ENCODE measurements at places on chromosomes 2 and 18.

- DNase-seq: no peak
These were observed 248.8 kb downstream of the HNMT start for GRCh38 chr2:138213084-138213483.

DNA sequence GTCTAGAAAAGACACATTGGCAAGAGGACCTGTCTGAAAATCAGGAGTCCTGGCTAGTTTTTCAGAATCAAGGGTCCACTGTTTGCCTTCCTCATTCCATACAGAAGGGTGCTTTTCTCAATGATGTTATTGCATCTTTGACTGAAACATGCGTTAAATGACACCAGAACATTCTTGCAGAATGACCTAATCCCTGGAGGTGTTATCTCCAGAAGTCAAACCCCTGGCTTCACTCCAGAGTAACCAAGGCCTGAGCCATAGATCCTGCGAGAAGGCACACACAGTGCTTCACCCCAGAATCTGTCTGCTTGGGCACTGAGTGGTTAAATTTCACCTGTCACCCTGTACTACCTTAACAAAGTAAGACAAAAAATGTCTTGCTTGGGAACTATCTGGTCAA, 1055.2 kb upstream of the FANCL start:
- DNase-seq: no peak

GRCh38 chr2:240914645-240915525, 8.7 kb downstream of the CROCC2 start:
- DNase-seq: no peak

DNA sequence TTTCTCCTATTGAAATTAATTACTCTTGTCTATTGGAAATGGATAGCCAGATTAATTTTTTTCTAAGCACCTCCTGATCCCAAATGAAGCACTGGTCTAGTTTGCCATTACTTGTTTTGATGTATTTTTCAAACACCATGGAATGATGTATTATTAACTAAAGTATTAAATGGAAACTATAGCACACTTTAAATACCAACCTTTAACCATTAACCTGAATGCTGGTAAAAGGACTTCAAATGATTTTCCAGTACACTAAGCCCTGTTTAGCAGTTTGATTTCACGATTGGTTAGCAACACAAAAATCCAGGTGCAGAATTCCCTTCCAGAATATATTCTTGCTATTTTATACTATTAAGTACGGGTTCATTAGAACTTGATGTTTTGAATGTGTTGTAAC, 37.3 kb downstream of the COL4A3 start:
- DNase-seq: no peak

GRCh38 chr2:196406-196805, 67.4 kb downstream of the SH3YL1 start:
- no peak for DNase-seq

GRCh38 chr2:239438995-239439753, 38.4 kb upstream of the HDAC4 start:
- DNase-seq: no peak

DNA sequence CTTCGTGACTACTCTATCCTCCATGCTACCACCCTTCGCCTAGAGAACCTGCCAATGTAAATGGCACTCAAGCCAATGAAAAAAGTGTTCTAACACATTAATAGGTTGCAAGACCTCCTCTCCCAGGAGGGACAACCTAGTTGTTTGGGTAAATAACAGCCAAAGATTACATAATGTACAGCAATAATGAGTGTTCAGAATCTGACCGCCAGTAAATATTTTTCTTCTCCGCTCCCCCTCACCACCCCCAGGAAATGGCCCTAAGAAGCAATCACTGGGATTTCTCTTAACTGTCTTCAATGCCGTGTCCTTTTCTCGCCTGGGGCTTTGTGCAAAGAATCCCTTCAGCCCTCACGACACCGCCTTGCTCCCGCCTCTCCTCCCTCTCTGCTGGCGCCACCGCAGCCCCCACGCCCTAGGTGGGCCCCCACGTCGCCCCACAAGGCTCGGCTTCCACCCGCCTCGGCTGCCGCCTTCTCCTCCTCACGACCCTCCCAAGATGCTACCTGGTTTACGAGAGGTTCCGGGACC, 458 bp downstream of the HYCC2 start:
- no peak for DNase-seq

GRCh38 chr2:134611316-134611715, 107.5 kb downstream of the TMEM163 start:
- no peak for DNase-seq

DNA sequence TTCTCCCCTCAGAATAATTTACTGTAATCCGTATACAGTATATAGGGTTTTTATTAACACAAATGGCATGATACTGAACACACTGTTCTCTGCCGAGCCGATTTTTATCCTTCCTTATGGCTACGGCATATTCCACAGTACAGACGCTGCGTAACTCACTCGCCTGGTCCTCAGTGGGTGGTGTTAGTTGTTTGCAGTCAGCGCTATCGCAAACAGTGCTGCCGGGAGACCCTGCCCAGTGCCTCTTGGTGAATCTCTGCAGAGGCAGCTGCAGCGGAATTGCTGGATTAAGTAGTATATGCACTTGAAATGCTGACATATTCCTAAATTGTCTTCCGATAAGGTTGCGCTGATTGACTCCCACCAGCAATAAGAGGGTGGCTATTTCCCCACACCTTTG, 73.9 kb downstream of the MARCO start:
- DNase-seq: no peak

DNA sequence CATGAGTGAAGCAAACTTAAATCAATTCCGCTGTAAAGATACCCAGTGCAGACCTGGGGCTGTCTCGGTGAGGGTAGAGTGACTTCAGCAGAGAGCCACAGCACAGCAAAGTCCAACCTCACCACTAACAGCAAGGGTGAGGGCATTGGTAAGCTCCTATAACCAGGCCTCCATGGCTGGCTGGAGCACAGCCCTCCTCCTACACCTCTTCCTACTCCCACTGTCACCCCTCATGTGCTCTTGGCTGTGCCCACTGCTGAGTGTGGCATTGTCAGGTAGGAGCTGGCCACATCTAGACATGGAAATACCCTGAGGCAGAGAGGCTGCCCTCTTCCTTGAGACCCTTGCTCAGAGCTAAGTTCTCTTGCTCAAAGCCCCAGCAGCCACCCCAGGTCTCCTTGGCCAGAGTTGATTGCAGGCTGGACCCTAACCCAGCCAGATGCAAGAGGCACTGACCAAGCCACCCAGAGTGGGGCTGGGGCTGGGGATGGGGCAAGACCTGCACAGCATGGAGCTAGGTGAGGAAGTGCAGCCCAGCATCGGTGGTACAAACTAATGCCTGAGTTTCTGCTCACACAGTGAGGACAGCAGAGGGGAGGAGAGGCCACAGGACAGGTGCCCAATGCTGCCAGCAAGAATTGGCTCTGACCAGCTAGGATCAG, 77.6 kb upstream of the RAB6C start:
- no peak for DNase-seq

- DNase-seq: no peak
These were observed 7.1 kb upstream of the STAMBP start for GRCh38 chr2:73821669-73822068.

GRCh38 chr2:225354281-225354774, 45.2 kb upstream of the NYAP2 start:
- DNase-seq: no peak

DNA sequence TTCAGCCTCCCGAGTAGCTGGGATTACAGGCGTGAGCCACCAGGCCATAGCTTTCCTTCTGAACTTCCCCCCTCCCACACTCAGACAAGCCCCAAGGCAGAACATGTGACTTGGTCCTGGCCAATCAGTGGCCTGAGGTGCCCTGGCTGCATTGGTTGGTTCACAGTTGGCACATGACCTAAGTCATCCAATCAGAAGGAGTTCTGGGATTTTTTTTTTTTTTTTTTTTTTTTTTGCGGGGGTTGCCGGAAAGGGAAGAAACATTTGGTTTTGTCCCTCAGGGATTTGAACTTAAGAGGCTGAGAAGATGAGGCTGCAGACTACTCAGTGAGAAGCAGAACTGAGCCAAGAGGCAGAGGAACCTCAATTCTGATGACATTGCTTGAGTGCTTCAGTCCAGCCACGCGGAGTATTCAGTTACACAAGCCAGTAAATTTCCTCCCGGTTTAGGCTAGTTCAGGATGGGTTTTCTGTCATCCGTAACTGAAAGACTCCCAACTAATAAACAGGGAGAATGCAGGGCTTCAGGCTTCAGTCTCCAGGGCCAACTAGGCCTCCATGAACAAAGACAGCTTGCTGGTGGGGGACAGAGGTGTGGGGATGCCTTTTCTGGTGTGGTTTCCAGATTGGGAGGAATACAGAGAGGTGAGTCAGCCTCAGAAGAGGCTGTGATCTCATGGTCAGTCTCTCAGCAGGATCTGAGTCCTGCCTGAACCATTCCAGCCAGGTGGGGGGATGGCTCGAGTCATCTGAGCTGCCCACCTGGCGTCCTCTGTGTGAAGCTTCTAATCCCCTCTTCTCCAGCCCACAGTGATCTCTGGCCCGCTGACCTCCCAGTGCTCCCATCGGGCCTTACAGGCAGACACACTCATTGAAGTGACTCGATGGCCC, 9.2 kb downstream of the PTMA start:
- peak; percentile 38 for DNase-seq

GRCh38 chr2:73162856-73163391, 39.5 kb upstream of the NOTO start:
- DNase-seq: no peak

GRCh38 chr2:101147971-101148370, 3.2 kb downstream of the TBC1D8 start:
- DNase-seq: no peak

- no peak for DNase-seq
These were observed 25.8 kb downstream of the SPEG start for GRCh38 chr2:219460424-219460926.

GRCh38 chr18:10286580-10287150, 167.8 kb upstream of the APCDD1 start:
- DNase-seq: no peak

DNA sequence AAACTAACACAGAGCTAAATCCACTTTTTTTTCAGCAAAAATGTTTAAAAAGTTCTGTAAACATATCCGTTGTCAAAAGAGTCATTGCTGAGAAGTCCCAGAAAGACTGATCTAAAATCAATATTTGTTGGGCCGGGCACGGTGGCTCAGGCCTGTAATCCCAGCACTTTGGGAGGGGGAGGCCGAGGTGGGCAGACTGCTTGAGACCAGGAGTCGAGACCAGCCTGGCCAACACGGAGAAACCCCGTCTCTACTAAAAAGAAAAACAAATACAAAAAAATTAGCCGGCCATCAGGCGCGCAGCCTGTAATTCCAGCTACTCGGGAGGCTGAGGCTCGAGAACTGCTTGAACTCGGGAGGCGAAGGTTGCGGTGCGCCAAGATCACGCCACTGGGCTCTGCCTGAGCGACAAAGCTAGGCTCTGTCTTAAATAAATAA, 1.4 kb downstream of the OLA1 start:
- DNase-seq: no peak

- DNase-seq: no peak
These were observed 318.1 kb upstream of the HS6ST1 start for GRCh38 chr2:128636802-128637147.

DNA sequence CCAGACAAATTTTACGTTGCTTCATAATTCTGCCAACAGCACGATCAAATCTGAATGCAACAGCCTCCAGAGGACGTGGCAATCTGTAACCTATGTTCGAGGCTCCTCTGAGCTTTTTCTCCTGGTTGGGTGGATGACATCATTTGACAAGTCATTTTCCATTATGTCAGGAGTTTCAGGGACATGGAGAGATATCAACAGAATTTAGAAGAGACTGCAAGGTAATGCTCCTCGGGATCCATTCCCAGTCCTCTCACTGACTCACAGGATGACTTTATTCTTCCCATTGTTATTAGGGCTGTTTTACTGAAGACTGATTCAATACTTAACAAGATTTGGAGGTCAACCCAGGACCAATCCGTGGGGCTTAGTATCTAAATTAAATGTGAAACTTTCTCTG, 72.5 kb upstream of the RNF152 start:
- DNase-seq: no peak

DNA sequence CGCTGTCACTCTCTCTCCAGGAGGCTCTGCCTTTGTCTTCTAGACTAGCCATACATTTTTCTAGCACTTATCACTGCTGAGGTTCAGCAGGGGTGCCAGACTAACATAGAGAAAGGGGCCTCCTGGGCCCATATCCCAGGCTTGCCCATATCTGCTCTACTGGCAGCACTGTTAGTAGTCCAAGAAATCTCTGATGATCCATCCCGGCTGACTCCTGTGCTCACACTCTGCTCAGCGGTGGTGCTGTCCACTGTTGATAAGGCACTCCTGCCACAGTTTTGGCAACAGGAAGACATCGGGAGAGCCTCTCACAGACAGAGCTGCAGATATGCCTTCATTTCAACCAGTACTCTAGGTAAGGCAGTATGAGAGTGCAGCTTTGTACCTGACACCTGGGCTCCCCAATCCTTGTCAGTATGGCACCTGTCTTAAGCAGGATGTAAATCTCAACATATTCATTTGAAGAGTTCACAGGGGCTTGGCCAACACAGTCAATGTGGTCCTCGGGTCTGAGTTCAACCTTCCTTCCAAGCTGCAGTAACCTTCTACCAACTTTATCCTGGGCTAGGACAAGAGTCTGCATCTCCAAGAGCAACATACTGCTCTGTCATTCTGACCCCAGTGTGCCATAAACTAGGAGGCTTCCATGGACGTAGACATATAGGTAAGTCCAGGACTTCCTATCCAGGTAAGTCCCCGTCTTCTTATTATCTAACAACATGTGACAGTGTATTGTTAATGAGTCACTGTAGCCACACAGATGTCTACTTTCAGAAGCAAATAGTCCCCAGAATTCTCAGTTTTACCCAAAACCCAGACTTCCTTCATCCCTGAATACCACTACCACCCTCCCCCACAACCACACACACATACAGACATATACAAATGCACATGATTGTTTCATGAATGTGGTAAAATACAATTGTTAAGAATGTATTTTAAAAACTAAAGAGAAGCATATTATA, 16.2 kb downstream of the KLF7 start:
- DNase-seq: no peak

- no peak for DNase-seq
These were observed 713.6 kb downstream of the SLC4A3 start for GRCh38 chr2:220341014-220341413.

DNA sequence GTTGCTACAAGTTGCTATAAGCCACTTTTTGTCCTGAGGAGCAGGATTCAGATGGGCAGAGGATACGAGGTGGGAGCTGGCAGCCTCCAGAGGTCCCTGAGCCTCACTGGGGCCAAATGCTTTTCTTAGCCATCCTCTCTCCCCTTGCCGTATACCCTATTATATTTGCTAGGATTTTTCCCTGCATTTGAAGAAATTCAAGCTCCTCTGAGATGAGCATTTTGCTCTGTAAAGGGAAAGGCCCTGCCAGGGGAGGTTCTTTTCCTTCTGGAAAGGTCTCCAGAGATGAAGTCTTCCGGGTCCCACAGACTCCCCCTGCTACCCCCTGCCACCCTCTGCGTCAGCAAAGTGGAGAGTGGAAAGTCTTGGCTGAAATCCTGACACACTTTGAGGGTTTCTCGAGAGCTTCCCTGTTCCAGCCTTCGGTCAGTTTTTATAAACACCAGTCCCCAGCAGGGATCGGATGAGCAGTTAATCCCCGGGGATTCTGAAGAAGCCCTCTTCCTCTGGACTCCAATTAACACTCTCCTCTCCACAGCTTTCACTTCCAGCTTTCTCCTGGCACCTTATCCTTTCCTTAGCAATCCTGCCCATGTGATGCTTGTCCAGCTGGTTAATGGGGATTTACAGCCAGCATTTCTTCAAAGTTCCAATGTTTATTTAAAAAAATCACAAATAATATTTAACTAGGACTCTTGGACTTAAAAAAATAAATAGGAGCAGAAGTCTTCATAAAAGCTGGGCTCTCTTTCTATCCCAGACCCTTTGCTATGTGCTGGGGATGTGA, 13.1 kb downstream of the CYRIA start:
- DNase-seq: no peak

All from stimulated activated CD8-positive, alpha-beta memory T cell treated with anti-CD3 and anti-CD28 coated beads, Interleukin-7, amount 100 ng/mL, for 48 hours (primary cell).